Progenitor cell of endocrine pancreas (in vitro differentiated cells): ENCODE measurements at places on chromosomes 2 and 18. TPM values are rescaled to one million over a fixed set of nuclear protein-coding genes. Genes with fewer than 3 reads are reported as not detected.

ZNF519 gene
- total RNA-seq = 26.2 and 27.4 TPM in 2 replicates

CCDC148 gene
- 3.9 and 4.6 TPM in 2 replicates for total RNA-seq

DHX57 gene
- 30.4 and 36.0 TPM in 2 replicates for total RNA-seq

DNA sequence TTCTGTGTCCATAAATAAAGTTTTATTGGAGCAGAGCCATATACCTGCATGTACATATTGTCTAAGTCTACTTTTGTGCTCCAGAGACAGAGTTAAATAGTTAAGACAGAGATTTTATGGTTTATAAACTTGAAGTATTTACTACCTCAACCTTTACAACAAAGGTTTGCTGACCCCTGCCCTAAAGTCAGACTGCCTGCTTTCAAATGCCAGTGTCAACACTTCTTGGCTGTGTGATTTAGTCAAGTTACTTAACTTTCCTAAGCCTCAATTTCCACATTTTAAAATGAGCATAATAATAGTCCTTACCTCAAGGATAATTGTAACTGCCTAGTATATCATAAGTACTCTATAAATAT is 44.4 kb upstream of the ITPRID2 start:
- no peak for DNase-seq

DNA sequence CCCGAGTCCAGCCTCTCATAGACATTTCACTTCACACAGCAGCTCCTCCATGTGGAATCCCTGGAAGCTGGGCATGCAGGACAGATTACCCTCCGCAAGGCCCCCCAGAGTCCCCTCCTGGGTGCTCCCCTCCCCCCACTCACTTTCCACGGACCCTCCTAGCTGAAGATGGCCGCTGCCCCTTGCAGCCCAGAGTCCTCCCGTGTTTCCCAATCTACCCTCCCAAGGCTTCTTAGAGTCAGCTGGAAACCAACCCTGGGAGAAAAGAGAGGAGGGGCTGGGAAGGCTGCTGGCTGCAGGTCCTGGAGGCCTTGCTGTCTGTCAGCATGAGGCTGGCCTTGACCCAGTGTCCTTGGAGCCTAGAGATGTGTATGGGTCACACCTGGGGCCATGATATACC is 49.0 kb upstream of the HAAO start:
- no peak for DNase-seq

GRCh38 chr18:7614042-7614441 is 46.9 kb downstream of the PTPRM start:
- DNase-seq = no peak

DNA sequence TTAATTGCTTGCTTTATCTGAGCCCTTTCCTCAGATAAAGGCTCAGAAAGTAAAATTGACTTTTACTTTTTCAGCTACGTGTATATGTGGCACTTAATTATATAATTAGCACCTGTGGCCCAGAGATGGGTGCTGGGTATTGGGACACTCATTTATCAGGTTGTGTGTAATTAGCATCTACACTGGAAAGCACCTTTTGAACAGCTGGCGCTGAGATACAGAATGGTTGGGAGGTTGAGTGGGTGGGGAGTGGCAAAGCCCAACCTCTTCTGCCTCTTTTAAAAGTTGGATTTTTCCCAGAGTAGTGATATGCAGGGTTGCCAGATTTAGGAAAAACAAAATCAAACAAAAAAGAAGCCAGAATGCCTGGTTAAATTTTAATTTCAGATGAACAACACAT is 23.9 kb downstream of the SPTBN1 start:
- no peak for DNase-seq
